ENCODE measurements at places on chromosomes 7 and 10.

DNA sequence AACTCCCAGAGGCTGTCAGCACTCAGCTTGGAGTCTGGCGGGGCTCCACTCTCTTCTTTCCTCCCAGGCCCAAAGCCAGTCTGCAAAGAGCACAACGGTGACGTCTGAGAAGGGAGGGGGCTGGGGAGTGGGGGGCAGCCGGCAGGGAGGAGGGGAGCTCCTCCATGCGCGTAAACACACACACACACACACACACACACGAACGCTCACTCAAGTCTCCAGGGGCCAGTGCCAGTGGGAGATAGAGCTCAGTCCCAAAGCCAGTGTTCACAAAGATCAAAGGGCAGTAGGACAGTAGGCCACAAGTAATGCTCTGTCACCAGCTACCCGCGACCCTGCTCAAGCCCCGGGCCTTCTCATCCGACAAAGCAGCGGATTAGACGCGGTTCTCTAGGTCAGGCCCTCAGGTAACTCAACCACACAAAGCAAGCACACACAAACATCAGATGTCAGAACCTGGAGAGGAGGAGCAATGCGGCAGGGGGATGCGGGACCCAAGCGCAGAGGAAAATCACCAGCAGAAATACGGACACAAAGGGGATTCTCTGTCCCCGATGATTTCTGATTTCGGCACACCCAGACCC lies 19.9 kb downstream of the TCAF1 start:
- no peak for DNase-seq

DNA sequence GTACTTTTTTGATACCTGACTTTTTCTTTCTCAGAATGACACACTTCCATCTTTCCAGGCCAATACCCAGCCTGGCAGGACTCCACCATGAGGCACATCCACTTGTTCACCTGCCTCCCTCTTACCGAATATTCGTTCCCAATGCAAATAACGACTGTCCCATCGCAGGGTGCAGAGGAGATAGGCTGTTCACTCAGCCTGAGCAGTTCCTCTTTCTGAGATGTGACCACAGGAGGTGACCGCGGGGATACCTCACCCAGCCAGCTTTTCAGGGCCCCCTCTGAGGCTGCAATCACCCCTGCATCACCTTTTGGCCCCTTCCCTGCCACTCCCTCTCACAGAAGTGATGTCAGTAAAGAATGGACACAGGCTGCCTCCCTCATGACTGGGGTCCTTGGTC lies 28.3 kb downstream of the PTPRN2 start:
- no peak for DNase-seq

DNA sequence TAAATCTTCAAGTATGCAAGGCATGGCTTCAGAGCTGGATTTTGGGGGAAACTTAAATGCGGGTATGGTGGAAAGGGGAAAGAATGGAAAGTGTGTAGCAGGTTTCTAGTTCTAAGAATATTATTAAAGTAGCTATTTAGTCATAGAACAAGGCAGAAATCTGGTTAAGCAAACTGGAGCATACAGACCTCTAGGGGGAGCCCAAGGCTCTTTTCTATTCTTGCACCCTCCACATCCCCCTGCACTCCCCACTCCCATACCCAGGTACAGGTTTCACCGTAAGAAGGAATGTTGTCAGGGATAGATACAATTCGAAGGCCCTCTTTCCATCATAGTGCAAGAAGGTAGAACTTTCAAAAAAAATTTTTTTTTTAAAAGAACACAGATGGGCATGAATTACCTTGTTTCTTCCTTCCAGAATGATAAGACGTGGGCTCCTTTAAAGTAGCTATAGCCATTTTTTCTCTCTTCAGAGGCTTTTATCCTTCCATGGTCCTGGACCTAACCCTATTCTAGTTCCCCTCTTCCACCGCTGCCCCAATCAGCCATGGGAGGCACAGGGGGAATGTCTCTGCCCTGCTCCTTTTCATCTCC lies 41.5 kb upstream of the SMIM30 start:
- DNase-seq = no peak

DNA sequence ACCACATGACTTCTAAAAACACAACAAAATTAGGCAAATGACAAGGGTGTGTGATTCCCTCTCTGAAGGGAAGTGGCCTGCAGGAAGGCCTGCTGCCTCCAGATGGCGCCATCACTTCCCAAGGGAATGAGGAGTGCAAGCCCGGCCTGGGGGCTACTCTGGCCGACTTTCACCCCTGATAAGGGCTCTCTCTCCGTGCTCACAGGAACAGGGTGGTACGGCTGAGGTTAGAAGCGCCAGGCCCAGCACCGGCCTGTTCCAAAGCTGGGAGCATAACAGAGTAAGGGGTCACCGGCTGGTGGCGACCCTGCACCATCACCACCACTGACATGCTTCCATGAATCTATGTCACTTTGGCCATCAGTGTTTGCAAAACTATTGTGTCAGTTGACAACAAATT lies 13.1 kb downstream of the RBP3 start:
- DNase-seq = no peak

Measured in activated CD4-positive, alpha-beta T cell treated with anti-CD3 and anti-CD28 coated beads, Interleukin-2, amount 50 U/mL, for 24 hours (primary cell).